ENCODE measurements at places on chromosomes 12 and 14. TPM values are rescaled to one million over a fixed set of nuclear protein-coding genes. Genes with fewer than 3 reads are reported as not detected.

DNA sequence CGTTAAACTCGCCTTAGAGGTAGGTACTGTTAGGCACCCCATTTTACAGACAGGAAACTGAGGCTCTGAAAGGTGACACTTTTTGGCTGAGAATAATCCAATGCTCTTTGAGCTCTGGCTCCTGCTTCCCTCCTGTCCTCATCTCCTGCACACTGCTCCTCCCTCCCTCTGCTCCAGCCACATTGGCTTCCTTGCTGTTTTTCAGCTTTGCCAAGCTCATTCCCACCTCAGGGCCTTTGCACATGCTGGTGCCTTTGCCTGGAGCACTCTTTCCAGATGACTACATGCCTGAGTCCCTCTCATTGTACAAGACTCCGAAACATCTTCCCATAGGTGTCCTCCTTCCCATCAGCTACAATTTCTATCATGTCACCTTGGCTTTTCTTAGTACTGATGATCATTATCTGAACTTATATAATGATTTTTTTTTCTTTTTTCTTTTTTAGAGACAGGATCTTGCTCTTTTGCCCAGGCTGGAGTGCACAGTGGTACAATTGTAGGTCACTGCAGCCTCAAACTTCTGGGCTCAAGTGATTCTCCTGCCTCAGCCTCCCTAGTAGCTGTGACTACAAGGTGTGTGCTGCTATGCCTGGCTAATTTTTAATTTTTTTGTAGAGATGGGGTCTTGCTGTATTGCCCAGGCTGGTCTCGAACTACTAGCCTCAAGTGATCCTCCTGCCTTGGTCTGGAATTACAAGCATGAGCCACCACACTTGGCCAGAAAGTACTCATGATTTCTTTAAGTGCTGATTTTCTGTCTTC, 15.2 kb downstream of the MSI1 start:
- DNase-seq: no peak

DNA sequence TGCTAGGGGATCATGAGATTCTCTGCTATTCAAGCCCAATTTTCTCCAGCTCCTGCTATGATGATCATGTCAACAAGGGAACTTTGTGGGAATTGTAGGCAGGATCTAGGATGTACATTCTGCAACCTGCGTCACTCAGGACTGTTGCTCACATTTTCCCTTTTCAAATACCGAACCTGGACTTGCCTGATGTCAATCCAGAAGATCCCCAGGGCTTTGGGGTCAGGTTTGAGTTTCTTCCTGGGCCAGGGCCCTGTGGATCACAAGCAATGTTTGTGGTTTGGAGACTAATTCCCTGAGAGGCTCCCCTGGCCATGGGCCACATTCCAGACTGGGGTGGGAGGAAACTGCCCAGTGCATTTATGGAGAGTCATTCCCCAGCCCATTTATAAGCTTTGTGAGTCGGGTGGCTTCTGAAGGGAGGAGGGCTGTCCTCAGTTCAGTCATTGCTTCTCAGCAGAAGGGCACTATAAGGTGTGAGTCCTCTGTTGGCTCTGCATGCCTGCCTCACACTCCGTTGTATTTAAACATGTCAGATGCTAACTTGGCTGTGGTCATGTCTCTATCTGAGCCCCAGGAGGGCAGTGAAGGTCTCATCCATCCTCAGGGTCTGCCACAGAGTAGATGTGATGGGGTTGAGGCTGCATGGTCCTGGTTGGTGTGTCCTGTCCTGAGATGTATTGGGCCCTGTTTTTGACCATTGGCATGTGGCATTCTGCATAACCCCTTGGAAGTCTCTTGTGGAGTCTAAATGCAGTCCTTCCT, 6.5 kb downstream of the KRT86 start:
- no peak for DNase-seq

GRCh38 chr14:55398679-55399078, 13.0 kb downstream of the ATG14 start:
- no peak for DNase-seq

- DNase-seq: no peak
Measured at GRCh38 chr14:54377501-54377900, 19.3 kb upstream of the CDKN3 start.

- DNase-seq: no peak
Measured at GRCh38 chr12:69986114-69986513, 161.1 kb downstream of the MYRFL start.

- no peak for DNase-seq
Measured at GRCh38 chr12:90404071-90404470, 550.9 kb downstream of the CCER1 start.

DNA sequence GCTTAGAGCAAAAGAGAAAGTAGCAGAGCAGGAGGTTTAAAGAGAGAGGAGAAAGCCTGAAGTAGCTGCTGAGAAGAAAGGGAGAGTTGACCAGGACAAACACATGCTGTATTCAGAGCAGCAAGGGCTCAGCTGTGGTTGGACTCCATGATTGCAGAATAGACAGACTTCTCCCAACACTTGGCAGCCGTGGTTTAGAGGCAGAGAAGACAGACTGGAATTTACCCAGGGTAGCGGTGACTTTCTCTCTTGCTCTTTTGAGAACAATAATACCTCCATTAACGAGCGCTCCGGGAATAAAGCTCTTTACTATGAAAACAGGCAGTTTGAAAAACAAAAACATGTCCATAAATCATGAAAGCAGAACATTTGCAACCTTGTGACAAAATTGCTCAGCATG, 21.4 kb upstream of the IGF1 start:
- DNase-seq: no peak

DNA sequence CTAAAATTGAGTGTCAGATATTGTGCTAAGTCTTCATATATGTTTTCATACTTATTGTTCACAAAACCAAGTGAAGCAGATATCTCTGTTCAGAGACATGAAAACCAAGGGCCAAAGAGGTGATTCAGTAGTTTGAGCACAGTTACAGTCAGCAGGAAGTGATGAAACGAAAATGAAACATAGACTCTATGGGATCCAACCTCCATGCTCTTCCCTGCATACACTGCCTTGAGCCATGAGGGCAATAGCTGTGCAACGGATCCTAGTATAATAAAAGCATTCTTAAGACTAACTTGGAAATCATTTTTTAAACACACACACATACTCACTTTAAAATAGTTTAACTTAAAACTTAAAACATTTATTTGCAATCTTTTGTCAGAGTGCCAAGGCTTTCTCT, 27.9 kb downstream of the ESR2 start:
- DNase-seq: peak; percentile 62

PRORP gene
- 40.5 TPM for total RNA-seq

C12orf56 gene
- not detected for total RNA-seq
